CD4-positive, alpha-beta T cell treated with Interleukin-15 for 4 hours (primary cell): ENCODE measurements at places on chromosomes 4 and X.

DNA sequence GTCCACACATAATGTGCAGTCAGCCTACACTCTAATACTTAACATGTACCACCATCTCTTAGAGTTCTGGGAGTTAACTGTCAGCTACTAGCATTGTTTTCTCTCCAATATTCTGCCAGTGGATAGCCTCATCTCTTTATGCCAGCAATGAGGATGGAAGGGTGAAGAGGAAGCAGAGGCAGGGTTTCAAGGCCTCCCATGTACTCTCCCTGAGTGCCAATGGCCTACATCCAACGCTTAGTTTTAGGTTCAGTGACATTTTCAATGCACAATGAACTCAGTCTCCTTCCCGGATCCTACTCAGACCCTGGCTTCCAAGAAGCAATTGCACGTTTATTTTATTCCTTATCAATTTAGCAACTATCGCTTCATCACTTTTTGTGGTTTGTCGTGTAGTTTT lies 686.1 kb downstream of the DMD start:
- no peak for DNase-seq

DNA sequence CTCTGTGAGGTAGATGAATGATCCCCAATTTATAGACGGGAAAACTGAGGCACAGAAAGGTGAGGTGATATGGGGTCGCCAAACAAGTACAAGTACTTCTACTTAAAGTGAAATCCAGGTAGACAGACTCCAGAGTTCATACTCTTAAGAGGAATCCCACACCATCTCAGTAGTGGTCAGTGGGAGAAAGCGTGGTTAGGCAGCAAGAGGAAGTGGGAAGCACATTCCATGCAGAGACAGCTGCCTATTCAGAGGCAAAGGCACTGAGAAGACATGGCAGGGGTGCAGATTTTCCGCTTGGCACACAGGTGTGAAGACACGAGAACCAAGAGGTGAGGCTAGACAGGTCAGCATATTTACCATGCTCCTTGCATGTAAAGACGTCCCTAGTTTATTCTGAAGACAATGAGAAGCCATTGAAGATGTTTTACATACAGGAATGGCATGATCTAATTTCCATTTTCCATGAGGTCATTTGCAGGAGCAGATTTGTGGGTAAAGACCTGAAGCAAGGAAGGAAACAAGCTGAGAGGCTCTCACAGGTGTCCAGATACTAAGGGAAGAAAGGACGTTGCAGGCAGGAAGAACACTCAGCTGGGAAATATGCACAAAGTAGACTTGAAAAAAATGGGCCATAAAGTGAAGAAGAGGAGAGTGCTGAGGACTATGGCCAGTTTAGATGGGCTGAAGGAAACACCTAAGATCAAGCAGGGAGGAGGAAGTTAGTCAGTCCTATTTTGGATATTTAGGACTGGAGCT lies 17.3 kb upstream of the CLNK start:
- DNase-seq: no peak

GRCh38 chr4:5757091-5757490 lies 46.1 kb downstream of the EVC start:
- DNase-seq: no peak

DNA sequence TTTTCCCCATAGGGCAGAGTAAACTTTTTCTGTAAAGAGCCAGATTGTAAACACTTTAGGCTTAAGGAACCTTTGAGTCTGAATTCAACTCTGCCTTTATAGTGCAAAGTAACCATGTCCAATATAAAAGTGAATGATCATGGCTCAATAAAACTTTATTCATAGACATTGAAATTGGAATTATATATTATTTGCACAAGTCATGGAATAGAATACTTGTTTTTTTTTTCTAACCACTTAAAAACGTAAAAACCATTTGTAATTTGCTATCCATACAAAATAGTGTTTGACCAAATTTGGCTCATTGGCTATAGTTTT lies 54.1 kb upstream of the MYOZ2 start:
- no peak for DNase-seq

- DNase-seq: no peak
Measured at GRCh38 chr4:150561143-150561737, 20.7 kb upstream of the MAB21L2 start.

DNA sequence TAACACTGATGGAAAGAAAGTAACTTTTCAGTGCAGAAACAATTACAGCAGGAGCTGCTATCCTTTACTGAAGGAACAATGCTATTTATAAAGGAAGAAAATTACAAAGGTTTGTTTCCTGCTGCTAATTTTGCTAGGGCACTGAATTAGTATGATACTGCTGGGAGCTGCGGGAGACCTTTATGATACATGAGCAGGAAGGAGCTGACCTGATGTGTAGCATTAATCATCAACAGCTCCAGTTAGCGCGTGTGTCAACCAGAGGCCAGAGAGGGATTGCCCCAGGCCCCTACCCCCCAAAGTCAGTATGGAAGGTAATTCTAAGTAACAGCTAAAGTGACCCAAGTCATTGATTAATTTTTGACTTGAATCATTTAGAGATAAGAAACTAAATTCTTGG lies 728.9 kb downstream of the PCDH18 start:
- DNase-seq: no peak

- DNase-seq: no peak
Measured at GRCh38 chr4:119581190-119581873, 47.3 kb downstream of the PDE5A start.

DNA sequence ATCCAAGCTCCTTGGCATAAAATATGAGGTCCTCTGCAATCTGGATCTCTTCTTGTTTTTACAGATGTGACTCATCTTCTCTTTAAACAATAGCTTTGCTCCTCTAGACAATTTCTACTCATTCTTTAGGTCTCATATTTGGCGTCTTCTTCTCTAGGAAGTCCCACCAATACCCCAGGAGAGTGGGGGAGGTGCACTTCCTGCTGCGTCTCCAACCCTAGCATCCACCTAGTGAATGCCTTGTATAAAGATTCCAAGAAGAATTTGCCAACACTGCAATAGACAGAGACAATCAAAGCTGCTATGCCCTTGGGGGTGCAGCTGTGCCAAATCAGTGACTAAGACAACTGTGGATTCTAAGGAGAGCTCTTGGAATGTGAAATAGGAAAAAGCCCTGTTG lies 45.7 kb upstream of the SLC10A7 start:
- DNase-seq: no peak

DNA sequence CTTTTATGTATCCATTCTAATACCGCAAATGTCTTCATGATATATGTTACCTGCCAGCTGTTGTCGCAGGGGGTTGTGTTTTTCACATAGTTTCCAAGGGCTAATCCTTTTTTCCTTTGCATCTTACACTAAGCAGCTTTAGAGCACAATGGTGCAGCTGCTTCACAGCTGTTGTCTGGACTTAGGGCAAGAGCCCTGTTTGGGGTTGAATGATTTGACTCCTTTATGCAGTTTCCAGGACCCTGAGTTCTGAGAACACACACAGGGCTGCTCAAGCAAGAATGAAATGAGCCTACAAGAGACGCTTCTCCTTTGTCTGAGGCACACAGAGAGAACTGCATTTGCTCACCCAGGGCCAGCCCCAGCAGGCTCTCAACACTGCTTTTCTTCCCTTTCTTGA lies 20.2 kb downstream of the CCNG2 start:
- DNase-seq: no peak

- no peak for DNase-seq
Measured at GRCh38 chr4:7167706-7168105, 24.6 kb upstream of the SORCS2 start.

- peak; percentile 49 for DNase-seq
Measured at GRCh38 chr4:53929955-53930798, 134.2 kb downstream of the CHIC2 start.

DNA sequence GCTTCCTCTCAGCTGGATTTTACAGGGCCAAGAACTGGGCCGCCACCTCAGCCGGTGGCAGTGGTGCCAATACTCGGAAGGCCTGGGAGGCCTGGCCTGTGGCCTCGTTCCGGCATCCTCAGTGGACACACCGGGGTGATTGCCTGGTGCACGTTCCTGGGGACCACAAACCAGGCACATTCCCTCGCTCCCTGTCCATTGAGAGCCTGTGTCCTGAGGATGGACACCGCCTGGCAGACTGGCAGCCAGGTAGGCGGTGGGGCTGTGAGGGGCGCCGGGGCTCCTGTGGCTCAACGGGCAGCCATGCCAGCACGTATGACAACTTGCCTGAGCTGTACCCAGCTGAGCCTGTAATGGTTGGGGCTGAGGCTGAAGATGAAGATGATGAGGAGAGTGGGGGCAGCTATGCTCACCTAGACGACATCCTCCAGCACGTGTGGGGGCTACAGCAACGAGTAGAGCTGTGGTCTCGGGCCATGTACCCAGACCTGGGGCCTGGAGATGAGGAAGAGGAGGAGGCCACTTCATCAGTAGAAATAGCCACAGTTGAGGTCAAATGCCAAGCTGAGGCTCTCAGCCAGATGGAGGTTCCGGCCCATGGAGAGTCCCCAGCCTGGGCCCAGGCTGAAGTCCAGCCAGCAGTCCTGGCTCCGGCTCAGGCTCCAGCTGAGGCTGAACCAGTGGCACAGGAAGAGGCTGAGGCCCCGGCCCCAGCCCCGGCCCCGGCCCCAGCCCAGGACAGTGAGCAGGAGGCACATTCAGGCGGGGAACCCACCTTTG lies 70.4 kb downstream of the STARD8 start:
- DNase-seq: no peak

- no peak for DNase-seq
Measured at GRCh38 chr4:41142376-41143310, 71.7 kb downstream of the APBB2 start.

DNA sequence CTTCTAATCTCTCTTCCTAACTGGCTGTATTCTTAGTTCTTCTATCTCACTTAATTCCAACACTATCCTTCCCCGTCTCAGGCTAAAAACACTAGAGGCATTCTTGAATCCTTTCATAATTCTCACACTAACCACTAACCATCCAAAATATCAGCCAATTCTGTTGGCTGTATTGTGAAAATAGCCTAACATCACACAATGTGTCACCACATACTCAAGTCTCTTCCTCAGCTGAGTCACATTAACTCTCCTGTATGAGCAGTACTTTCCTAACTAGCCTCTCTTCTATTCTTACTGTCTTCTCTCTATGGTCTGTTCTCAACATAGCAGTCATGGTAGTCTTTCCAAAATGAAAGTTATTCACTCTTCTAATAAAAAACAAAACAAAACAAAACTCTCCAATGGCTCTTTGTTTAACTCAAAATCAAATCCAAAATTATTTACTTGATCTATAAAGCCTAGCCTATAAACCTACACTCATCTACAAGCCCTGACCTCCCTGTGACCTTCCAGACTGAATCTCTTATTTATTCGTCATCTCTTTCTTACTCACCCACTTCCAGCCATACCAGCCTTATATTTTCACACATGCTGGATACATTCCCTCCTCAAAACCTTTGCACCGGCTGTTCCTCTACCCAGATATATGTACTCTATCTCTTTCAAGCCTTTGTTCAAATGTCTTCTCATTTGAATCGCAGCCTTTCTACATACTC lies 445.9 kb downstream of the TLL1 start:
- no peak for DNase-seq

DNA sequence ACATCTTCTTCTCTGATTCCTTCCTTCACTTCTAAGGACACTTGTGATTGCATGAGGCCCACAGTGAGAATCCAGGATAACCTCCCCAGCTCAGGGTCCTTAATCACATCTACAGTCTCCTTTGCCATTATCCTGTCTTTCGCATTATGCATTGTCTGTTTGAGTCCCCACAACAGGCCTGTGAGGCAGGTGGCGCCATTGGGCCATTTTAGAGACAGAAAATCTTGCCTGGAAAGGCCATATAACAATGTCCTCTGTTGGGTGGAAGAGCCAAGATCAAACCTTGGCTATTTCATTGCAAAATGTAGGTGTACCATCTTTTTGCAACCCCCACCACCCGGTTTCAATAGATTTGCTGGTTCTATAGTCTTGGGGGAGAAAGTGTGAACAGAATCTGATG lies 11.8 kb upstream of the DCUN1D4 start:
- peak; percentile 69 for DNase-seq

DNA sequence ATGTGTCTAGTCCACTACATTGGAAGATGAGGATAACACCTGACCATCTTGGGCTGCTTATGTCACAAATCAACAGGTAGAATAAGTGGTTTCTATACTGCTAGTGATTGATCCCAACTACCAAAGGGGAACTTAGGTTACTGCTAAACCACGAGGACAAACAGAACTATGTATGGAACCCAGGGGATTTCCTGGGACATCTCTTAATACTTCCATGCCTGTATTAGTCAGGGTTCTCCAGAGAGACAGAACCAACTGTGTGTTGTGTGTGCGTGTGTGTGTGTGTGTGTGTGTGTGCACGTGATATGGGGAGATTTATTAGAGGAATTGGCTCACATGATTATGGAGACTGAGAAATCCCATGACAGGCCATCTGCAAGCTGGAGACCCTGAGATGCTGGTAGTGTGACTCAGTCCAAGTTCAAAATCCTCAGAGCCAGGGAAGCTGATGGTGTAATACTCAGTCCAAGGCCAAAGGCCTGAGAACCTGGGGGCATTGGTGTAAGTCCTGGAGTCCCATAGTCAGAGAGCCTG lies 16.2 kb upstream of the AFF1 start:
- DNase-seq: no peak

- no peak for DNase-seq
Measured at GRCh38 chr4:83316459-83317165, 18.0 kb downstream of the HPSE start.

- no peak for DNase-seq
Measured at GRCh38 chr4:105963461-105964400, 68.5 kb downstream of the NPNT start.

DNA sequence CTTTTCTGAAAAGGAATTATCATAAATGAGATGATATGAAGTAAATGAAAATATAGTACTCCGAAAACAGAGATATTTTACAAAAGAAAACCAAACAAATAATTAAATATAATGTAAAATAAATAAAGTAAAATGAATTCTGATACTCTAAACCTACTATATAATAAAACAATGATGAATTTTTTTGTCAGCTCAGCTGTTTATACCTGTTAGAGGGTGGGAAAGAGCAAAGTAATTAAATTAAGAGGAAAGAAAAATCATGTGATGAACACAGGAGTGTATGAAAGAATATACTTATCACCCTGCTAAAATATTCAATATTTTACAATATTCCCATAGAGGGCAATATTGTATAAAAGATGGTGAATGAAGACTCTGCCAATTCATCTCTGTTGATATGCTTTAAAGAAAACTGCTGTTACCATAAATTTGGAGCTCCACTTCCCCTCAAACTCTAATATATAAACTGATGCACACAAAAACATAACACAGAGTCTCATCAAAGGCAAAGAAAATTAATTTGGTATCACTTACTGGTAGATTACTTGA lies 6.5 kb upstream of the NDST4 start:
- no peak for DNase-seq

DNA sequence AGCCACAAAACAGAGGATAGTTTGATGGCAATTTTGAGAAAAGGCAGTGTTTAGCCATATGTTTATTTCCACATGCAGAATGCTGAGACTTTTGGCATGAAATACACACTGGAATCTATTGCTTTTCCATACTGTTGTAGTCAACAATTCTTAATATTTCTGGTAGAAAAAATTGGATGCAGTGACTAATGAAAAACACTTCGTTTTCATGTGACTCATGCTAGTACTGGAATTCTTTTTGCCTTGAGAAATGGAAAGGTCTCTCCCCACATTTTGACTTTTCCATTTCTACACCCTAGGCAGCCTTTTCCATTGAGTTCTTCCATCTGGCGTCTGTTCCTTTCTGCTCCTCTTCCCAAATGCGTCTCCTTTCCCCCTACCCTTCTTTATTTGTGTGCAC lies 425.2 kb upstream of the FTHL17 start:
- no peak for DNase-seq

- DNase-seq: no peak
Measured at GRCh38 chrX:43728002-43728401, 71.9 kb downstream of the MAOA start.
